Right lobe of liver (tissue), 6 donors: ENCODE measurements at places on chromosomes 3 and 15.
A peak's percentile ranks its signal among the peaks of the same experiment; 100 is the strongest.

- H3K27me3 ChIP-seq: no peaks in the 10 kb centered on the region
- no peak for DNase-seq
- H3K4me1 ChIP-seq: peaks cover 9% of the 10 kb centered on the region
- no peaks in the 10 kb centered on the region for H3K36me3 ChIP-seq
These were observed 1.1 kb upstream of the VIPR1 start for GRCh38 chr3:42501321-42501680.

DNA sequence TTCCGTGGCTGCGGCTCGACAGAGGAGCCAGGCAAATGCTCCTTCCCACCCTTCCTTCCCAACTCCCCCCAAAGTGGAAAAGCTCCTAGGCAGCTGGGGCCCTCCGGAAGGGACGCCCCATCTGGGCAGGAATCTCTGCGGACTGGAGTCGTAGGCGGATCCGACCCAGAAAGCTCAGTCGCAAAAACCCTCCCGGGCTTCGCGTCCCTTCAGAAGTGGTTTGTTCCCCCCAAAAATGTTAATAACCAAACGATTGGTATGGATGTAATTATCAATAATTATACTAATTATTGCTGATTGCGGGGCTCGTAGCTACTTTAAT lies 3.8 kb downstream of the RNU6-1 start:
- no peak for DNase-seq
- H3K4me3 ChIP-seq: peak overlapping the region; percentile 22
- peaks cover 34% of the 10 kb centered on the region for H3K27me3 ChIP-seq
- H3K27ac ChIP-seq: no peak overlapping the region
- no peaks in the 10 kb centered on the region for H3K36me3 ChIP-seq

GRCh38 chr3:184344579-184345316 lies 7.3 kb downstream of the FAM131A start:
- H3K4me3 ChIP-seq: no peak overlapping the region
- no peaks in the 10 kb centered on the region for H3K36me3 ChIP-seq
- DNase-seq: no peak
- H3K4me1 ChIP-seq: no peaks in the 10 kb centered on the region
- H3K27ac ChIP-seq: no peak overlapping the region
- no peaks in the 10 kb centered on the region for H3K27me3 ChIP-seq

GRCh38 chr3:98026425-98027084 lies 8.6 kb downstream of the GABRR3 start:
- H3K4me3 ChIP-seq: no peak overlapping the region
- no peak overlapping the region for H3K27ac ChIP-seq
- DNase-seq: no peak
- no peaks in the 10 kb centered on the region for H3K4me1 ChIP-seq
- no peaks in the 10 kb centered on the region for H3K27me3 ChIP-seq

DNA sequence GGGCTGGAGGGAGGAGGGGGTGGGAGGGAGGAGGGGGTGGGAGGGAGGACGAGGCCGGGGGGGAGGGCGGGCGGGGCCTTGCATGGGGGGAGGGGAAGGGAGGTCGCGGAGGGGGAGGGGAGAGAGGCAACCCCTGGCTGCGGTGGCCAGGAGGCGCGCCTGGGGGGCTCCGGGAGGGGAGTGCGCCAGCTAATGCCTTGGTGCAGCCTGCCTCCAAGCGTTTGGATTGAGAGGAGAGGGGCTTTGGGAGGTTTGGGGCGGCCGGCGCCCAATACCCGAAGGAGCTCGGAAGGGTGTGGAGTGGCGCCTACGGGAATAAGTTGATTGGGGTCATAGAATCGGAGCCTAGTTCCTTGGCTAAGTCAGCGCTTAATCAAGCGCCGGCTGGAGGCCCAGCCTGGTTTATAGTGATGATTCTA lies 557 bp downstream of the TFG start:
- no peaks in the 10 kb centered on the region for H3K4me1 ChIP-seq
- peak overlapping the region; percentile 87 for H3K4me3 ChIP-seq
- peaks cover 15% of the 10 kb centered on the region for H3K36me3 ChIP-seq
- H3K27me3 ChIP-seq: no peaks in the 10 kb centered on the region

- no peaks in the 10 kb centered on the region for H3K4me1 ChIP-seq
- H3K4me3 ChIP-seq: no peak overlapping the region
- H3K27ac ChIP-seq: no peak overlapping the region
These were observed 185.2 kb upstream of the ARL6 start for GRCh38 chr3:97579365-97579764.

DNA sequence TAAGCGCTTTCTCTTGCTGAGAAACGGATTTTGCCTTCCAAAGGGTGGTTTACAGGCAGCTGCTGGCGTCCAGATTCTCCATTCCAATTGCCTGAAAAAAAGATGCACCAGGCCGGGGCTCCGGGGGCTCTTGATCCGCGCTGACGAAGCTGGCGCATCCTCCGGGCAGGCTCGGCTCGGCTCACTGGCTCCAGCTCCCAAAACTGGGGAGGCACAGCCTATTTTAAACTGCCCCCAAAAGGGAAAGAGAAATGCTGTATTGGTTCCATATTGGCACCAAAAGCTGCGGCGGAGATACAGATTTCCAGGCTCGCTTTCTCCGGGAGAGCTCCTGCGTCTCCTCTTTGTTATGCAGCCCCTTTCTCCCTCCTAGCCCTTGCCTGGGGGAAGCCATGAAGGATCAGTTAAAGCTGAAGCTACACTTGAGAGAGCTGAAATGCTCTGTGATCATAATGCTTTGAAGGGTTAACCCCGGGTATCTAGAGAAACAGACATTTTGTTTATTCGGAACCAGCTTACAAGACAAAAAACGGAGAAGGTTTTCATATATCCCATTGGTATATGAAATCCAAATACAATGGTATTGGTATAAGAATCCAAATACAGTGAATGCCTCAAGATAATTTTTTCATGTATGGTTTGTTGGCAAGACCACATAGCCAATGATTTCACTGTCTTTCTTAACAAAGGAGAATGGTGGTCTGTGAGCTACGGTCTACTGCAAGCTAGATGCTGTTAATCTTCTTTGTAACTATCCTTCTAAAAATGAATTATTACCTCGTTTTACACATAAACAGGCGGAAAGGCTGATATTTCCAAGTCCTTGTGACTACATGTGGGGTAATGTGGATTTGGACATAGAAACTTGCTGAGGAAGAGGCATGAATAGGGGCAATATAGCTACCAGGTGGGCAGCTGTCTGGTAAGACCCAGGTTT lies 693 bp downstream of the CD200 start:
- no peaks in the 10 kb centered on the region for H3K36me3 ChIP-seq
- no peaks in the 10 kb centered on the region for H3K4me1 ChIP-seq
- H3K27me3 ChIP-seq: no peaks in the 10 kb centered on the region
- no peak overlapping the region for H3K4me3 ChIP-seq
- DNase-seq: no peak

- H3K4me1 ChIP-seq: no peaks in the 10 kb centered on the region
- H3K4me3 ChIP-seq: no peak overlapping the region
- no peaks in the 10 kb centered on the region for H3K36me3 ChIP-seq
These were observed 141.7 kb upstream of the LRIG1 start for GRCh38 chr3:66642484-66642883.
